Subcutaneous adipose tissue (tissue), 4 donors: ENCODE measurements at places on chromosomes 3 and 15. TPM values are rescaled to one million over a fixed set of nuclear protein-coding genes. Genes with fewer than 3 reads are reported as not detected.

Gene CMTM6
- 24.1 TPM for total RNA-seq

Gene SEMA3B
- 5.1 TPM for total RNA-seq

Gene RETNLB
- total RNA-seq = not detected

Gene GOLGA8H
- total RNA-seq = 1.5 TPM

Gene KCNMB2
- total RNA-seq = not detected

Gene EIF2A
- 145 TPM for total RNA-seq

Gene GRIP2
- total RNA-seq = not detected
